ENCODE measurements at places on chromosomes 16 and 17. TPM values are rescaled to one million over a fixed set of nuclear protein-coding genes. Genes with fewer than 3 reads are reported as not detected.
A peak's percentile ranks its signal among the peaks of the same experiment; 100 is the strongest.

DNA sequence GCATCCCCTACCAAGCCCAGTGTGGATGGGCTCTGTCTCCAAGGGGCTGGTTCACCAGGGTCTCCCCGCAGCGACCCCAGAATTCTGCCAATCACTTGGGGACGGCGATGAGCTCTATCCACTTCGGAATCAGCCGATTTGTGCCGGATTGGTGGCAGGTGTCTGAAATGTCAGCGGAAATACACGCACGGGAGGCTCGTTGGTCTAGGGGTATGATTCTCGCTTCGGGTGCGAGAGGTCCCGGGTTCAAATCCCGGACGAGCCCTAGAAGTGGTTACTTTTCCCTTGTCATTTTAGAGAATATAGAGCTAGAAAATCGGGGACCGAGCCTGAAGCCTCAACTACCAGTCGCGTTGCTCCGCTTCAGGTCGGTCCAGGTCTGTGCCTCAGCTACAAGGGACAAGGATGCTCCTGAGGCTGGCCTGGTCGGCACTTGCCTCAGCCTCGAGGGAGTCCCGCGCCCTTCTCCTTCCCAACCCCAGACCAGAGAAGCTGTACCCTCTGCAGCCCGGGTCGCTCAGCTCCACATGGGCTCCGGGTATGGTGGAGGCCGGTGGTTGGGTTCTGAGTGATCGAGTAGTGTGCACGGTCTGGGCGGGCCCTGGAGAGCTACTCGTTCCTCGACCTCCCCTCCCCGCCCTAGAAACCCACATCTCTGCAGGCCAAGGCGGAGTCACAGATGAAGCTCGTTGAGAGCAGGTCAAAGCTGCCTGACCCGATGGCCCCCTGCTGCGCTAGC, 16.0 kb upstream of the OR1F1 start:
- DNase-seq = peak; percentile 49
- peaks cover 62% of the 10 kb centered on the region for H3K27me3 ChIP-seq
- no peaks in the 10 kb centered on the region for H3K36me3 ChIP-seq
- no peak overlapping the region for H3K4me3 ChIP-seq

GRCh38 chr16:10390867-10391266, 5.0 kb downstream of the ATF7IP2 start:
- peaks cover 6% of the 10 kb centered on the region for H3K4me1 ChIP-seq
- no peaks in the 10 kb centered on the region for H3K27me3 ChIP-seq
- no peak overlapping the region for H3K4me3 ChIP-seq

GRCh38 chr16:27226976-27227705, 23.8 kb downstream of the KDM8 start:
- DNase-seq = no peak
- H3K36me3 ChIP-seq = no peaks in the 10 kb centered on the region
- H3K27me3 ChIP-seq = no peaks in the 10 kb centered on the region
- no peak overlapping the region for H3K27ac ChIP-seq
- H3K4me1 ChIP-seq = peaks cover 24% of the 10 kb centered on the region

GRCh38 chr16:56874800-56875199, 9.8 kb downstream of the SLC12A3 start:
- no peak for DNase-seq
- H3K27me3 ChIP-seq = no peaks in the 10 kb centered on the region
- H3K27ac ChIP-seq = no peak overlapping the region
- no peaks in the 10 kb centered on the region for H3K4me1 ChIP-seq
- H3K36me3 ChIP-seq = no peaks in the 10 kb centered on the region

- no peaks in the 10 kb centered on the region for H3K27me3 ChIP-seq
- H3K4me1 ChIP-seq = peaks cover 18% of the 10 kb centered on the region
- no peak for DNase-seq
- no peak overlapping the region for H3K27ac ChIP-seq
Measured at GRCh38 chr17:43531955-43532354, 14.2 kb downstream of the ETV4 start.

GRCh38 chr16:89217388-89218191, at the start of gene ZNF778:
Gene ZNF778, plus strand, starts transcription at chr16:89217703. Its CDS starts 3,425 bp downstream, at chr16:89221128.
- peaks cover 9% of the 10 kb centered on the region for H3K4me1 ChIP-seq
- peaks cover 21% of the 10 kb centered on the region for H3K36me3 ChIP-seq
- no peaks in the 10 kb centered on the region for H3K27me3 ChIP-seq
- H3K4me3 ChIP-seq = peak within 1 kb of the TSS; percentile 98
- peak within 1 kb of the TSS; percentile 99 for H3K27ac ChIP-seq
- peak; percentile 91 for DNase-seq

DNA sequence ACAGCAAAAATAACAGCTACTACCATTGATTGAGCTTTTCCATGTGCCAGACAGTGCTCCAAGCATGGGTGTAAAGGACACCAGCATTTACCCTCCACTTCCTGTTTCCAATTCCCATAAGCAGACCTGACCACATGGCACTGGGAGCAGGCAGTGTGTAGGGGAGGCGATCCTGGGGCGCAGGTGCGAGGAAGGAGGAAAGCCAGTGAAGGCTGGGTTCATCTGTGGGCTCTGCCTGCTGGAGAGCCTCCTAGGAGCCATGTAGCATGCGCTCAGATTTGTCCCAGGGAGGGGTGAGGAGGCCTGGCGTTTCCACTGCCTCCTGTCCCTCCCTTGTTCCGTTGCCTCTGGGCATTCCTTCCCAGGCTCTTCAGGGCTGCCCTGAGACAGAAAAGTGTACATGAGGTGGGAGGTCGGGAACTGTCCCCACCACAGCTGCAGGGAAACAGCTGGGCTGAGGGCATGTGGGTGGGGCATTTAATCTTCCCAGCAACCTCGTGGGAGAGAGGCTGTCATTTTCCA, 56.6 kb downstream of the SNX20 start:
- H3K27me3 ChIP-seq = no peaks in the 10 kb centered on the region
- no peaks in the 10 kb centered on the region for H3K36me3 ChIP-seq
- H3K4me1 ChIP-seq = no peaks in the 10 kb centered on the region
- no peak for DNase-seq
- no peak overlapping the region for H3K4me3 ChIP-seq

DNA sequence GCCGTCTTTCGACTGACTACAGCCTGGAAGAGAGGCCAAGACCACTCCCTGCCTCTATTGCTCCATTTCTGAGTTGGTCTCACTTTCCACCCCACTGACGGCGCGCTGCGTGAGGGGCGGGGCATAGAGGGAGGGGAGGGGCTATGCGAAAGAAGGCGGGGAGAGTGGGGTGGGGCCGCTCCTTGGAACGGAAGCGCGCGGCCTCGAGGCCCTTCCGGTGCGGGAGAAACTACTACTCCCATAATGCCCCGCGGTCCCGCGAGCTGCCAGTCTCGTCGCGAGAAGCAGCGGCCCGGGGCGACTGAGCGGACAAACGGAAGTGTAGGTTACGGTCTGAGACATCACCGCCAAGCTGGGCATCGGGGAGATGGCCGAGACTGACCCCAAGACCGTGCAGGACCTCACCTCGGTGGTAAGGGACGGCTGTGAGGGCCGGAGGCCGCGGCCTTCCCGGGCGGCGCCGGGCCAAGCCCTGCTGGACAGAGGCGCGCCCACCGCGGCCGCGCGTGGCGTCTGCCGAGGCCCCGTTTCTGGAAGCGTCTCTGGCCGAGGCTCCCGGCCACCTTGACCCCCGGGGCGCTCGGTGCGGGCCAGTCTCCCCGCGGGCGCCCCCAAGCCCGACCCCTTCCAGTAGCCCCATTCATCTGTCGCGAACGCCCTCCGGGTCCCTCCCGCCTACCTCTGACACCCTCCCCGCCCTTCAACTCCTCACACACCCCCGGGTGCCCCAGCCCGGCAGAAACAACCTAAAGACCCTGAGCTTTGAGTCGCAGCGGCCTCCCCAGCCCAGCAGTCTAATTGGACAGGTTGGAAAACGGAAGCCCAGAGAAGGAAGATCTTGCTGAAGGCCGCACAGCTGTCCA, at the start of gene HSBP1:
TSS of gene HSBP1 (plus strand) at position 269 of the 863 bp plus-strand sequence. CDS start at position 368, 99 bp downstream.
- peaks cover 8% of the 10 kb centered on the region for H3K36me3 ChIP-seq
- no peaks in the 10 kb centered on the region for H3K27me3 ChIP-seq
- H3K4me3 ChIP-seq = peak within 1 kb of the TSS; percentile 90
- peak within 1 kb of the TSS; percentile 77 for H3K27ac ChIP-seq
- peak; percentile 97 for DNase-seq

DNA sequence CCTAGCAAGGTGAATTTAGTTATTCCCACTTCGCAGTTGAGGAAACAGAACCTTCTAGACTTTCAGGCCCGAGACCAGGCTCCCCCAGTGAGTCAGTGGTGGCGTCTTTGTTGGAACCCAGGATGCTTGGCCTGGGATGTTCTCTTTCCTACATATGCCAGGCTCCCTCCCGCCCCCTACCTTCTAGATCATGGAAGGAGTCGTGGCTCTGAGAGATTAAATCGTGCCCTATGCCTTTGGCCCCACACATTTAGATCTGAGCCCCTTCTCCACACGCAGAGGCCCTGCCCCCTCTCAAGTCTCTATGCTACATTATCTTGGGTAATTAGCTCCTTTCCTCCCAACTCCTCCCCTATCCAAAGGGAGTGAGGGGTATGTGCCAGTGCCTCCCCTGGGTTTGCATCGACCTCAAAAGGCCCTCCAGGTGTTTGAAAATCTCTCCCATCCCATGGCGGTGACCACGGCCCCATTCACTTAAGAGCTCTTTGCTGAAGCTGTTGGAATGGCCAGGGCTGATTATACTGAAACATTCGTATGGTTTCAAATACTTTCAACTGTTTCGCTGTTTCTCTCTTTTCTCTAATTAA, 3.0 kb downstream of the NGFR start:
- H3K27me3 ChIP-seq = peaks cover 54% of the 10 kb centered on the region
- peaks cover 32% of the 10 kb centered on the region for H3K4me1 ChIP-seq
- H3K36me3 ChIP-seq = no peaks in the 10 kb centered on the region
- no peak overlapping the region for H3K27ac ChIP-seq
- peak overlapping the region; percentile 44 for H3K4me3 ChIP-seq

- H3K27me3 ChIP-seq = no peaks in the 10 kb centered on the region
- H3K36me3 ChIP-seq = no peaks in the 10 kb centered on the region
- DNase-seq = no peak
- H3K27ac ChIP-seq = no peak overlapping the region
Measured at GRCh38 chr16:5062790-5063765, 2.7 kb downstream of the C16orf89 start.

DNA sequence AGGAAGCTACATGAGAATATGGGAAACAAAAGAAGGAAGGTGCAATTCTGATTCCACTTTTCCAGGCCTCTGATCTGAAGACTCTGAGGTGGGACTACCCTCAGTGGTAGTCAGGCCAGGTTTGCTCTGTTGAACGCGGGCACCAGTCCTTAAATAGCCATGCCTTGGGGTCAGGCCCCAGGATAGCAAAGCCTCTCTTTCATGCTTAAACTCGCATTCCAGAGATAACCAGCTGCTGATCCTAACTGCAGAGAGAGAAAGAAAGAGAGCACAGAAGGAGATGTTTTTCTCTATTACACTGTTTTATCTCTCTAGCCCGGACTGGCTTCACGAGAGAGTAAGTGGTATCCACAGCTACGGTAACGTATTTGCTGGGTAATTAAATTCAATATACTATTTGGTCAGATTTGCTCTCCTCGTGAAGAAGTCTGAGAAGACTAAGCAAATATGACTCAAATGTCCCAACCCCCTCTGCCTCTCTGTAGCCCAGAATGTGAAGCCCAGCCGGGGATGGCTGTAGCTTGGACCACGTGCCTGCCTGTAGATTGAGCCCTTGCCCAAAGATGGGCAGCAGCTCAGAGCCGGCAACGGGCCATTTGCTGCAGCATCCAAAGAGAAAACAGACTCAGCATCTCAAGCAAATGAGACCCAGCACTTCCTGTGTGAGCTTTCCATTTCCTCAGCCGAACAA, 122.2 kb downstream of the SMG6 start:
- peaks cover 23% of the 10 kb centered on the region for H3K4me1 ChIP-seq
- H3K36me3 ChIP-seq = peaks cover 16% of the 10 kb centered on the region
- no peak overlapping the region for H3K4me3 ChIP-seq
- H3K27me3 ChIP-seq = no peaks in the 10 kb centered on the region
- peak; percentile 81 for DNase-seq
- peak overlapping the region; percentile 70 for H3K27ac ChIP-seq

GRCh38 chr17:76683011-76683755, 27.6 kb downstream of the MXRA7 start:
- H3K27me3 ChIP-seq = no peaks in the 10 kb centered on the region
- peak overlapping the region; percentile 77 for H3K27ac ChIP-seq
- H3K4me1 ChIP-seq = peaks cover 78% of the 10 kb centered on the region
- DNase-seq = no peak
- H3K36me3 ChIP-seq = peaks cover 17% of the 10 kb centered on the region
- no peak overlapping the region for H3K4me3 ChIP-seq

DNA sequence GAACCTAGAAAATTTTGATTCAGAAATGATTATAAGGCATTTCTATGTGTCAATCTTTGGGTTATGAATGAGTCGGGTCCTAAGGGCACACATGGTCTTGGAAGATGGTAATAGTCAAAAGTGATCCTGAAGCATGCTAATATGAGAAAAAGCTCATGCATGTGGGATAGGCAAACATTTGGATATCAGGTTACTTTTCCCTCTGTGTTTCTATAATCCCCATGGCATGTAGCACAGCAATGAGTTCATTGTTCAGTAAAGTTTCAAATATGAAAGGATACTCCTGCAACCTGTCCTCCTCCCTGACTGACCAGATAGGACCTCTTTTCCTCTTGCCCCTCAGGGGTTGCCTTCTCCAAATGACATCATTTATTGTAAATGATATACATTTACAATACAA, 249.9 kb upstream of the MON1B start:
- H3K27ac ChIP-seq = no peak overlapping the region
- no peaks in the 10 kb centered on the region for H3K27me3 ChIP-seq
- no peak overlapping the region for H3K4me3 ChIP-seq
- H3K36me3 ChIP-seq = no peaks in the 10 kb centered on the region
- no peak for DNase-seq
- H3K4me1 ChIP-seq = no peaks in the 10 kb centered on the region

DNA sequence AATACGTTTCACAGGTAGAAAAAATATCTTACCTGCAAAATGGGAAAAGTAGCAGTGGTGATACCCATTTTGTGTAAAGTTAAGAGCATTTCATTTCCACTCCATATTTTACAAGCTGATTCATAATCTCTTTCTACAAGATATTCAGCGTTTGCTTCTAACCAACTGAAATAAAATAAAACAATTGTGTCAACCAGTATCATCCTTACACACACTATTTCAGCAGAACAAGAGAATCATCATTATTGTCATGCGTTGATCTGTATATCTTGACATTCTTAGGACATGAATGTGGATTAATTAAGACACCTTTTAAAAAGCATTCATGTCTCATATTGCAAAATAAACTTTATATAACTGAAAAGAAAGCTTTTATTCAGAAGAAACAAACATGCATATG, 69.8 kb downstream of the BRIP1 start:
- H3K36me3 ChIP-seq = no peaks in the 10 kb centered on the region
- H3K4me1 ChIP-seq = no peaks in the 10 kb centered on the region
- no peak overlapping the region for H3K27ac ChIP-seq
- H3K4me3 ChIP-seq = no peak overlapping the region
- no peak for DNase-seq

BRIP1 gene
- total RNA-seq = 0.09 TPM

HOXB1 gene
- total RNA-seq = not detected

PRAC2 gene
- total RNA-seq = not detected

CDC42EP4 gene
- 45.1 TPM for total RNA-seq

TBC1D3C gene
- not detected for total RNA-seq

CWC25 gene
- 6.9 TPM for total RNA-seq

CFAP119 gene
- 0.61 TPM for total RNA-seq

STAC2 gene
- total RNA-seq = 0.33 TPM

SPPL2C gene
- not detected for total RNA-seq

CPNE7 gene
- total RNA-seq = not detected

PRR29 gene
- 0.20 TPM for total RNA-seq
